ENCODE measurements at places on chromosomes 2 and 18.

- peaks cover 20% of the 10 kb centered on the region for H3K4me1 ChIP-seq
- H3K36me3 ChIP-seq, result peaks cover 77% of the 10 kb centered on the region
These were observed 83.1 kb downstream of the EPAS1 start for GRCh38 chr2:46380038-46380940.

DNA sequence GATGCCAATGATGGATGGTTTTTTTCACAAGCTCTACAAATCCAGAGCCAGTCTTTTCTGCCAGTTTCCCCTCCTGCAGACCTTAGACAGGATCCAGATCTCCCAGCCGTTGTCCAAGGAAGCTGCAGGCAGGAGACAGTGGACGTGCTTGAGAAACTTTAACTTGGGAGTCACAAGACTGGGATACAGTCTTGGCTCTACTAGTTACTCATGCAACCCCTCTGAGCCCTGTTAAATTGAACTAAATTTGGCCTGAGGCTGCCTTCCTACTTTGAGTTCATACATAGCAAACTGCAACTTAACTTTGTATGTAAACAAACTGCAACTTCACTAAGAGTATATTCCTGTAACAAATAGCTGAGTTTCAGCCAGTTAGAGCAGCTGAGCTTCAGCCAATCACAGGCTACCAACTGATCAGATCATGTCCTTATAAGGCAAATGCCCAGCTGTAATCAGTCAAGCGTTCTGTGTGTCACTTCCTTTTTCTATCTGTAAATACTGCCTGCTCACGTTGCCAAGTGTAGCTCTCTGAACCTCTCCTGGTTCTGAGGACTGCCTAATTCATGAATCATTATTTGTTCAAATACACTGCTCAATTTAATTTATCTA, 140.9 kb downstream of the CAPN13 start:
- no peaks in the 10 kb centered on the region for H3K27me3 ChIP-seq
- no peaks in the 10 kb centered on the region for H3K4me1 ChIP-seq
- H3K36me3 ChIP-seq, result no peaks in the 10 kb centered on the region
- H3K4me3 ChIP-seq, result no peak overlapping the region
- H3K27ac ChIP-seq, result peak overlapping the region; percentile 36

- H3K36me3 ChIP-seq, result no peaks in the 10 kb centered on the region
- H3K4me3 ChIP-seq, result no peak overlapping the region
- peaks cover 6% of the 10 kb centered on the region for H3K4me1 ChIP-seq
- H3K27ac ChIP-seq, result no peak overlapping the region
- no peak for DNase-seq
- no peaks in the 10 kb centered on the region for H3K27me3 ChIP-seq
These were observed 27.2 kb upstream of the MYCN start for GRCh38 chr2:15913146-15913545.

- no peaks in the 10 kb centered on the region for H3K36me3 ChIP-seq
- H3K27me3 ChIP-seq, result no peaks in the 10 kb centered on the region
- DNase-seq, result no peak
- no peak overlapping the region for H3K27ac ChIP-seq
- H3K4me3 ChIP-seq, result no peak overlapping the region
These were observed 48.9 kb downstream of the CDH2 start for GRCh38 chr18:28127763-28128658.

GRCh38 chr2:120250640-120251039, 2.0 kb upstream of the RALB start:
- peaks cover 19% of the 10 kb centered on the region for H3K4me1 ChIP-seq
- no peaks in the 10 kb centered on the region for H3K27me3 ChIP-seq
- no peak for DNase-seq
- no peak overlapping the region for H3K27ac ChIP-seq
- no peak overlapping the region for H3K4me3 ChIP-seq

- no peak overlapping the region for H3K27ac ChIP-seq
- H3K4me3 ChIP-seq, result no peak overlapping the region
- no peaks in the 10 kb centered on the region for H3K36me3 ChIP-seq
- H3K27me3 ChIP-seq, result no peaks in the 10 kb centered on the region
These were observed 96.8 kb downstream of the VSNL1 start for GRCh38 chr2:17637131-17637906.

GRCh38 chr2:205189301-205189700, 493.0 kb upstream of the NRP2 start:
- no peaks in the 10 kb centered on the region for H3K27me3 ChIP-seq
- H3K36me3 ChIP-seq, result no peaks in the 10 kb centered on the region
- DNase-seq, result no peak
- no peak overlapping the region for H3K27ac ChIP-seq

GRCh38 chr2:85178980-85179411, 45.8 kb downstream of the TCF7L1 start:
- no peak overlapping the region for H3K4me3 ChIP-seq
- H3K27me3 ChIP-seq, result no peaks in the 10 kb centered on the region
- DNase-seq, result no peak
- no peak overlapping the region for H3K27ac ChIP-seq

GRCh38 chr2:74985978-74986609, 27.7 kb downstream of the POLE4 start:
- H3K27me3 ChIP-seq, result no peaks in the 10 kb centered on the region
- no peak for DNase-seq
- no peaks in the 10 kb centered on the region for H3K36me3 ChIP-seq

- H3K4me3 ChIP-seq, result peak overlapping the region; percentile 100
- peak overlapping the region; percentile 99 for H3K27ac ChIP-seq
- no peak for DNase-seq
- H3K27me3 ChIP-seq, result no peaks in the 10 kb centered on the region
- H3K36me3 ChIP-seq, result peaks cover 5% of the 10 kb centered on the region
- peaks cover 28% of the 10 kb centered on the region for H3K4me1 ChIP-seq
These were observed 1.3 kb upstream of the USP34 start for GRCh38 chr2:61471905-61472805.

DNA sequence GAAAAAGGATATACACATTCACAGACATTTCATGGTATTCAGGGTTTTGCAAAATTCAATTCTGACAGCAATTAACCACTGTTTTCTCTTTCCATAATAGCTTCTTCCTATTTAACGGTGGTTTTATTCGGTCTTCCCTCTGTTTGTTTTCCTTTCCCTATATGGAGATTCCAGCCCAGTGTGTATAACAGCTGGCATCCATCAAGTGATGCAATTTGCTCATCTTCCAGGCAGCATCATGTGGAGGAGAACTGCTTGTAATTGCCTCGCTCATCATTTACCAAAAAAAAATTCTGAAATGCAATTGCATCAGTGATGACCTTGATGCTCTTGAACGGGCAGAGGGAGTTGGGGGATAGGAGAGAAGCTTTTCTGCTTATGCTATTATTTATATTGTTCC, 165.9 kb upstream of the PGAP1 start:
- no peaks in the 10 kb centered on the region for H3K27me3 ChIP-seq
- no peaks in the 10 kb centered on the region for H3K36me3 ChIP-seq
- no peak for DNase-seq
- peaks cover 17% of the 10 kb centered on the region for H3K4me1 ChIP-seq
- no peak overlapping the region for H3K4me3 ChIP-seq

- H3K4me1 ChIP-seq, result no peaks in the 10 kb centered on the region
- H3K36me3 ChIP-seq, result no peaks in the 10 kb centered on the region
- H3K27me3 ChIP-seq, result no peaks in the 10 kb centered on the region
- DNase-seq, result no peak
- no peak overlapping the region for H3K27ac ChIP-seq
- H3K4me3 ChIP-seq, result no peak overlapping the region
These were observed 655.3 kb upstream of the SETBP1 start for GRCh38 chr18:44025421-44025820.

GRCh38 chr18:63322908-63323634, 3.5 kb upstream of the BCL2 start:
- no peak for DNase-seq
- H3K27ac ChIP-seq, result peak overlapping the region; percentile 67
- no peak overlapping the region for H3K4me3 ChIP-seq

DNA sequence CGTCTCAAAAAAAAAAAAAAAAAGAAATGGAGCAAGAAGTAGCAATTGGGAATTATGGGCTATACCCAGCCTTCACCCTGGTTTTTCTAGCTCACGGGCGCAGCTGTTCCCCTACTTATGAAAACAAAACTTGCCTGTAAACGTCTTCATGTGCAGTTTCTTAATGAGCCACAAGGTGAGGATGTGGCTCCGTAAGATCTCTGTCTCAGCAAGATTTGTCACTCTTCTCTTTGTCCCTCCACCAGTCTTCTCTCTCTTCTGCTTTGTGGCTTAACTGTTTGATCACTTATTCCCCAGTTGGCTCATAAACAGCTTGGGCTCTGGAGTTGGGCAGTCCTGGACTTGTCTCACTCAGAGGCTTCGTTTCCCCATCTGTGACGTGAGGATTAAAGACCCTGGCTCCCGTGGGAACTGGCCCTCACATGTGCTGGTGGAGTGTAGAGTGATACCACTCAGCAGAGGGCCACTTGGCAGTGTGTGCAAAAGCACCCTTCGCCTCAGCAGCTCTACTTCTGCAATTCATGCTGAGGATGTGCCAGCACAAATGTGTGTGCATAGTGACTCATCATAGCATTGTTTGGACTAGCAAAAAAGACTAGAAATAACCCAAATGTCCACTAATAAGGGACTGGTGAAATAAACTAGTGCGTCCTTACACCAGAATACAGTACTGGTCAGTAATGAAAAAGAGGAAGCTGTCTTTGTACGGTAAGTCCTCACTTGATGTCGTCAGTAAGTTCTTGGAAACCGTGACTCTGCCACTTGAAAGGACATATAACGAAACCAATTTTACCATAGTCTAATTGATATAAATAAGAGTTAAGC, 8.7 kb downstream of the CEP68 start:
- H3K27me3 ChIP-seq, result no peaks in the 10 kb centered on the region
- DNase-seq, result peak; percentile 64
- peaks cover 40% of the 10 kb centered on the region for H3K4me1 ChIP-seq

DNA sequence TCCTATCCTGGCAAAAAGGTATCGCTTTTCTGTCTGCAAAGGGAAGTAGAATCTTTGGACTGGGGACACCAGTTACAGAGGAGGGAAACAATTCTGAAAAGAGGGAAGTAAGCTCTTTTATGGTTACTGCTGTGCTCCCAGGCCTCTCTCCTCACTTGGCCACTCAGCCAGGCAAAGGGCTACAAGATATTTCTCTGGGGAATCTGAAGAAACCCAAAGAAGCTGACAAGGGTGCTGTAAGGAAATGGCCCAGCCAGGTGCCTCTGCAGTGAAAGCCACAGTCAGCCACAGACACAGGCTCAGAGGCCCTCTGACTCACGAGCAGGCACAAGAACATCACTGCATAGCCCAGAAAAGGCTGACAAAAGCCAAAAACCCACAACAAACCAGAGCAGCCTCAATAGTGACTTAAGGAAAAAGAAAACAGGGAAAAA, 5.8 kb downstream of the HDLBP start:
- H3K27me3 ChIP-seq, result no peaks in the 10 kb centered on the region
- no peak for DNase-seq
- H3K4me3 ChIP-seq, result no peak overlapping the region
- no peaks in the 10 kb centered on the region for H3K36me3 ChIP-seq
- peaks cover 36% of the 10 kb centered on the region for H3K4me1 ChIP-seq

DNA sequence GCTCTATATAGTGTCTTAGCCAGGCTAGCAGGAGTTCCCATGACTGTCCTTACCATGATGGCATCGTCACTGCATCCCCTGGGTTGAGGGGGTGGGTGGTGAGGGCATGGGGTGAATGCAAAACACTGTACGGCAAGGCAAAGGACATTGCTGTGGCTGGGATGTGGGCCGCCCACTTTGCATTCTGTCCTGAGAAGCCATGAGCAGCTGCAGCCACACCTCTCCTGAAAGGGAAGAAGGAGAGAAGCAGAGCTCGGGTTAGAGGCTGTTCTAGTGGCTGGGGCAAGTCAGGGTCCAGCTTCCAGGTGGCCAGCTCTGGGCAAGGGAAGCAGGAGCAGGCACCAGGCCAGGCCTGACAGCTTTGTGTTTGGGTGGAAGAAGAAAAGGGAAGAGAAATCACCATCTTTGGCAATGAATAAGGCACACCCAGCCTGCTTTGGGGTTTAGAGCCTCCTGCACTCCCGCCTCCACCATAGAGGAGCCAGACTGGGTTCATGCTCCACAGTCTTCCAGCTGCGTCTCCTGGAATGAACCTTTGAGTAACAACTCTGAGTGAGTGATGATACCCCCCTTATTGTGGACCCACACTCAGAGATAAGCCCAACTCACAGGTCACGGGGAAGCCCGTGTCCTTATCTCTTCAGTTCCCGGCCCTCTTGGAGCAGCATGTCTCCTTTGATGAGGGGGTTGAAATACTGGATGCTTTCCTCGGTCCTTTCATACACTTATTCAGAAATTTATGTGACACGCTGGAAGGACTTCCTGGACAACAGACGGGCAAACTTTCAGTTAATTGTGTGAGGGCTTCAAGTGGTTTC, 63.4 kb downstream of the INPP4A start:
- H3K4me1 ChIP-seq, result peaks cover 40% of the 10 kb centered on the region
- H3K4me3 ChIP-seq, result no peak overlapping the region
- no peak overlapping the region for H3K27ac ChIP-seq
- H3K36me3 ChIP-seq, result no peaks in the 10 kb centered on the region
- no peak for DNase-seq
- no peaks in the 10 kb centered on the region for H3K27me3 ChIP-seq

- H3K36me3 ChIP-seq, result peaks cover 12% of the 10 kb centered on the region
- peaks cover 6% of the 10 kb centered on the region for H3K4me1 ChIP-seq
- H3K27ac ChIP-seq, result no peak overlapping the region
- H3K27me3 ChIP-seq, result no peaks in the 10 kb centered on the region
- no peak for DNase-seq
- H3K4me3 ChIP-seq, result no peak overlapping the region
These were observed 8.6 kb downstream of the ACP1 start for GRCh38 chr2:273333-273732.

DNA sequence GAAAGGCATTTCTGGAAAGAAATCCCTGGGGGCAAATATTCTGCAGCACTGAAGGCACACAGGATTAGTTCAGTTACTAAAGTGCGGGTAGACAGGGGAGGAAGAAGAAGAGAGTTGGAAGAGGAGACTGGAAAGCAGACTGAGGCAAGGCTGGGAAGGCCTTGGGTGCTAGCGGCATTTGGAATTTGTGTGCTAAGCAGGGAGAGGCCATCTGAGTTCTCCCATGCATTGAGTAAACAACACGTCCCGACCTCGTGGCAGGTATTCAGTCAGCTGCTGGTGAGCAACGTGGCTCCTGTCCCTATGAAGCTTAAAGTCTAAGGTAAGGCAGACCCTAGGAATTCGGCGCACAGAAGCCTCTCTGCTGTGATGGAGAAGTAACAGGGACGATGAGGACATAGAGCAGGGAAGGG, 30.7 kb downstream of the ATP8B1 start:
- no peak overlapping the region for H3K27ac ChIP-seq
- no peaks in the 10 kb centered on the region for H3K27me3 ChIP-seq
- DNase-seq, result no peak
- H3K36me3 ChIP-seq, result no peaks in the 10 kb centered on the region

- H3K4me3 ChIP-seq, result no peak overlapping the region
- H3K36me3 ChIP-seq, result no peaks in the 10 kb centered on the region
- no peak for DNase-seq
- H3K4me1 ChIP-seq, result peaks cover 9% of the 10 kb centered on the region
These were observed 86.6 kb upstream of the FAM237A start for GRCh38 chr2:206555721-206556120.

Data from thoracic aorta (tissue), 2 donors.